Erythroblast (primary cell): ENCODE measurements at places on chromosomes 4 and X.

DNA sequence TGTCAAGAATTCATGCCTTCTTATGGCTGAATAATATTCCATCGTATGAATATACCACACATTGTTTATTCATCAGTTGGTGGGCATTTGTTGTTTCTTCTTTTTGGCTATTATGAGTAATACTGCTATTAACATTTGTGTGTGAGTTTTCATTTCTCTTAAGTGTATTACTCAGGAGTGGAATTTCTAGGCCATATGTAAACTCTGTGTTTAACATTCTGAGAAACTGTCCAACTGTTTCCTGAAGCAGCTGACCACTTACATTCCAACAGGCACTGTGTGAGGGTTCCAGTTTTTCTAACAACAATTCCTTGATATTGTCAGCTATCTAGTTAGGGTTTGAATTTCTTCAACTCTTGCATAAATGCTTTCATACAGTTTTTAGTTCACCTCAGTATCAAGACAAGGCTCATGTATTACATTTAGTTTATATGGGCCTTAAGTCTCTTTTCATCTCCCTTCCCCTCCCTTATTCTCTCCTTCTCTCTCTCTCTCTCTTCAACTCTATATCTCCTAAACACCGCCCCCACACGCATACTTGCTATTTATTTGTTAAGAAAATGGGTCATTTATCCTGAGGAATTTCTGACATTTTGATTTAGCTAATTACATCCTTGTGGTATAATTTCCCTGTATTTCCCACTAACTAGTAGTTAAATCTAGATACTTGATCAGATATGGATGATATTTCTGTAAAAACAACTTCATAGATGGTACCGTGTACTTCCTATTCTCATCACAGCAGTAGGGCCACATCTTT is 77.4 kb downstream of the WDR19 start:
- DNase-seq: no peak

- DNase-seq: no peak
Observed at GRCh38 chr4:35970366-35970960, 273.9 kb downstream of the ARAP2 start.

DNA sequence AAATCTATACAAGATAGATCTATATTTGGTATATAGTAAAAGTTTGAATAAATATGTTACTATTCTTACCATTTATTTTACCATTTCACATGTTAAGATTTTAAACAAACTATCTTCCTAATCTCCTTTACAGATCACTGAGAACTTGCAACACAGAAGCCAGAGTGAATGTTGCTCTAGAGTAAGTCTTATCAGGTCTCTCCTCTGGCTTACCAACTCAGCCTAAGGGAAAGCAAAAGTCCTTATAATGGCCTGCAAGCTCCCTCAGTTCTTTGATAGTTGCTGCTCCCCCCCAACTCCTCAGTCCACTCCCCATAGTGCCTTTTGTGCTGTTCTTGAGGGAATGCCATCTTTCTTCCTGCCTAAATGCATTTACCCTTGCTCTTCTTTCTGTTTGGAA is 25.7 kb upstream of the SLC7A11 start:
- peak; percentile 15 for DNase-seq

DNA sequence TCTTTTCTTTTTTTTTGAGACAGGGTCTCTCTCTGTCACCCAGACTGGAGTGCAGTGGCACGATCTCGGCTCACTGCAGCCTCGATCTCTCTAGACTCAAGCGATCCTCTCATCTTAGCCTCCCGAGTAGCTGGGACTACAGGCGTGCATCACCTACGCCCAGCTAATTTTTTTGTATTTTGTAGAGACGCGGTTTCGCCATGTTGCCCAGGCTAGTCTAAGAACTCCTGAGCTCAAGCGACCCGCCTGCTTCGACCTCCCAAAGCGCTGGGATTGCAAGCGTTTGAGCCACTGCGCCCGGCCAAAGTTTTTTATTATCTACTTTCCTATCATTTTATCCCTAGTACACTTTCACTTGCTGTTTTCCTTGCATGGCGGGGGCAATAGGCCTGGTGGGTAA is 1.4 kb downstream of the UBA6 start:
- no peak for DNase-seq

GRCh38 chrX:40152173-40152711 is 54.5 kb upstream of the BCOR start:
- peak; percentile 47 for DNase-seq

- DNase-seq: no peak
Observed at GRCh38 chr4:160836431-160836830, 1327.4 kb downstream of the FSTL5 start.

- peak; percentile 12 for DNase-seq
Observed at GRCh38 chrX:111100191-111100590, 4.2 kb downstream of the PAK3 start.

DNA sequence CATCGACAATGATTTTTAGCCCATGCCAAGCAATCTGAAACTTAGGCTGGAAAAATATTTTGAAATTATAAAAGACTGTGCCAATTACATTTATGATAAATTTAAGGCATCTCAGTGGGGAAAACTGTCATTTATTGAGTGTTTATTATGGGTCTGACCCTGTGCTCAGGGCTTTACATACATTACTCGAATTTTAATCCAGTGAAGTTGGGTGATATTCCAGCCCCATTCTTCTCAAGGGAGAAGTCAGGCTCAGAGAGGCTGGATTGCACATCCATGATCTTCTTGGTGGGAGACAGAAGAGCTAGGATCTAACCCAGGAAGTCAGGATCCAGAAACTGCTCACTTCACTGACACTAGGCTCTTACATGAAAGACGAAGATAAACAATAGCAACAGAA is 260.8 kb downstream of the QDPR start:
- DNase-seq: no peak

DNA sequence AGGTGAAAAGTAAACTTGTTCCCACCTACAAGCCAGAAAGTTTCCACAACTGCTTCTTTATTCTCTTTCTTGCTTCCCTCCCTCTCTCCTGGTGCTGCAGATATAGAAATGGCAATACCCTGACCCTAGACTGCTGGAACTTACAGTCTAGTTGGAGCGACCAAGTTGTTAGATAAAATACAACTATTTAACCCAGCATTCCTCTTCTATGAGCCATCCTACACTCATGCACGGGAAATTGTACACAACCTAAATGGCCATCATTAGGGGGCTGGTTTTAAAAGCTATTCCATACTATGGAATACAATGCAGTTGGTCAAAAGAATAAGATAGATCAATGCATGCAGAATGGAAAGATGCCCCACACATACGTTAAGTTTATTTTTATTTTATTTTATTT is 41.1 kb downstream of the PJA1 start:
- DNase-seq: no peak

- DNase-seq: no peak
Observed at GRCh38 chrX:74467656-74468055, 46.4 kb downstream of the SLC16A2 start.

- no peak for DNase-seq
Observed at GRCh38 chrX:11146411-11146810, 35.3 kb downstream of the HCCS start.

- DNase-seq: peak; percentile 25
Observed at GRCh38 chr4:16222957-16223527, 3.2 kb downstream of the TAPT1 start.

DNA sequence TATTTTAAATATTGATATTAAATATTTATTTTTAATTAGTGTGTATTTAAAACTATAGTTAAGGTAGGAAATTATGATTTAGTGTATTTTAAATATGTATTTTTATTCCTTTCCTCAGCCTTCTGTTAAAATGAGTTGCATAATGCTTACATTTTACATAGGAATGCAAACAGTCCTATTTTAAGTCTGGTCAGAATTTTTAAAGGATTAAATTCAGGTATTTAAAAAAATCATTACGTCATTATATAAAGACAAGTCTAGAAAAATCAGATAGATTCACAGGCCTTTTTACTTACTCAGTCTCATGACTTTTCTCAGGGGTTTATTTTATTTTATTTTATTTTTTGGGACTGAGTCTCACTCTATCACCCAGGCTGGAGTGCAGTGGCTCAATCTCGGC is 50.4 kb upstream of the RPA4 start:
- DNase-seq: no peak

- no peak for DNase-seq
Observed at GRCh38 chr4:40583850-40584439, 45.7 kb downstream of the RBM47 start.

GRCh38 chr4:74157154-74157553 is 764 bp upstream of the MTHFD2L start:
- DNase-seq: no peak

DNA sequence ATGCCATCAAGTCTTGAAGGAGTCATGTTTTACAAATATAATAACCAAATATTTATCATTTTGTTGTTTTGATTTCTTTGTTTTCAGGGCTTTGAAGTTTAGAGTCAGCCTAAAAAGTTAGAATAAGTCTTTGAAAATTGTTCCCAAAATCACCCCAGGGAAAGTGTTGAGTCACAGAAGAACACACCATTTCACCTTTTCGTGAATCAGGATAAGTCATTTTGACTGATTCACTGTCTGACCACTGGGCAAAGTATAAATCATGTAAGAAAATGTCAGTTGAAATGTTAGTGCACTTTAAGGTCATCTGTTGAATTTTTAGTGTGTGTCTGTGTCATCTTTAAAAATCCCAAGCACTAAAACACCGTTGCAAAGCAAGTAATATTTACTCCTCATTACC is 1320.1 kb downstream of the RPA4 start:
- DNase-seq: no peak

DNA sequence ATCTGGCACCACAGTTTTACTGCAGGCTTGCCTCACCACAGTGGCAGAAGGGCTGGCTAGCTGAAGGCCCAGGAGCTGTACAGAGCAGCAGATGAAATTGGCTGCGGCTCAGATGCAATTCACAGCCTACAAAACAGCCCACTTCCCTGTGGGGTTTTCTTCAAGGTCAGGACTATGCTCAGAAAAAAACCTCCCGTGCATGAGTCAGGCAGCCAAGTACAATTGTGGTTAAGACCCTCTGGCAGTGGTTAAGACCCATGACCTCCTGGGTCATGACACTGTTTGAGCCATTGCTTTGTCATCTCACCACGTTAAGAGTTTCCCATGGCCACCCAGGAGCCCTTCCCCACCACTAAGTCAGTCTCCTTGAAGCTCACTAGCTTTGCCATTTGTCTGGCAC is 276.3 kb downstream of the HNRNPD start:
- DNase-seq: no peak

DNA sequence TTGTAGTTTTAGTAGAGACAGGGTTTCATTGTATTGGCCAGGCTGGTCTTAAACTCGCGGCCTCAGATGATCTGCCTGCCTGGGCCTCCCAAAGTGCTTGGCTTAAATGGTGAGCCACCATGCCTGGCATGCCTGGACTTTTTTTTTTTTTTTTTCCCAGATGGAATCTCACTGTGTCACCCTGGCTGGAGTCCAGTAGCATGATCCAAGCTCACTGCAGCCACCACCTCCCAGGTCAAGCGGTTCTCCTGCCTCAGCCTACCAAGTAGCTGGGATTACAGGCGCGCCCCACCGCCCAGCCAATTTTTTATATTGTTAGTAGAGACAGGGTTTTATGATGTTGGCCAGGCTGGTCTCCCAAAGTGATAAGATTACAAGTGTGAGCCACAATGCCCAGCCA is 8.4 kb downstream of the UBE2K start:
- DNase-seq: peak; percentile 42

DNA sequence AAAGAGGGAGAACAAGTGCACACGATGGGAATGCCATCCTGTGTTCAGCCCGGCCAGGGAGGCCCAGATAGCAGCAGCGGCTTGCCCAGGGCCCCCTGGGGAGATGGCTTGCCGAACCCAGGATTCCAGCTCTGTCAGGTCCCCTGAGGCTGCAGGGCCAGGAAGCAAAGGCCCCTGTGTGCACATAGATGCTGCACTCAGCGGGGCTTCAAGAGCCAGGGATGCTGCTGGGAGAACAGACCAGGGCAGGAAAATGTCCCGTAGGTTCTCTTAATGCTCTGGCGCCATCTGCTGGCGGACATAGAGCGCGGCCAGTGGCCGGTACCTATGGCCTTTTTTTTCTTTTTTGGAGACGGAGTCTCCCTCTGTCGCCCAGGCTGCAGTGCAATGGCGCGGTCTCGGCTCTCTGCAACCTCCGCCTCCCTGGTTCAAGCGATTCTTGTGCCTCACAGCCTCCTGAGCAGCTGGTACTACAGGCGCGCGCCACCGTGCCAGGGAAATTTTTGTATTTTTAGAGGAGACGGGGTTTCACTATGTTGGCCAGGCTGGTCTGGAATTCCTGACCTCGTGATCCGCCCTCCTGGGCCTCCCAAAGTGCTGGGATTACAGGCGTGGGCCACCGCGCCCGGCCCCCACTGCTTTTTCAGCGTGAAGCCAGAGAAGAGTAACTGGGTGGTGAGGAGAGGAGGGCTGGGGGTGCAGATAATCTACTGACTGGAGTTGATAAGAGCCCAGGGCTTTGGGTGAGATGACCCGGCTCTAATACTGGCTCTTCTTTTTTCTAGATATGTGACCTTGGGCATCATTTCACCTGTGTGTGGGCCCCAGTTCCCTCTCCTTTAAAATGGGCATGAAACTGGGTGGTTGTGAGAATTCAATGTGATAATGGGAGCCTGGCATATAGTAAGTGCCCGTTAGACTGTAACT is 22.5 kb downstream of the MED28 start:
- DNase-seq: peak; percentile 82

- DNase-seq: no peak
Observed at GRCh38 chr4:110188113-110188512, 10.3 kb downstream of the ELOVL6 start.

DNA sequence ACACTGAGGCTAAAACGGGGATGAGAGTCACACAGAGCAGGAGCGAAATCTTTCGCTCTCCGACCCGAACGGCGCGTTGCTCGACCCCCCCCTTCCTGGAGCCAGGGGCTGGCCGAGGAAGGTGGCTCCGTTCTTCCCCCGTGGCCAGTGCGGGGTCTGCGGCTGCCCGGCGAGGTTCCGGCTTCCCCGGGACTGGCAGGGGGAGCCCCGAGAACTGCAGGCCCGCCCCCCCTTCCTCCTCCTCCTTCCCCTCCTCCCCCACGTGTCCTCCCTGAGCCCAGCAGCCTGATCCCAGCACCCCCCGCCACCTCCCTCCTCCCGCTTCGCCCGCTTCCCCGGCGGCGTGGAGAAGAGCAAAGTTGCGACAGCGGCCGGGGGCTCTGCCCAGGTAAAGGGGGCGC is 2.4 kb upstream of the BCORL1 start:
- no peak for DNase-seq

GRCh38 chrX:7235071-7235470 is 87.1 kb upstream of the PUDP start:
- DNase-seq: no peak

DNA sequence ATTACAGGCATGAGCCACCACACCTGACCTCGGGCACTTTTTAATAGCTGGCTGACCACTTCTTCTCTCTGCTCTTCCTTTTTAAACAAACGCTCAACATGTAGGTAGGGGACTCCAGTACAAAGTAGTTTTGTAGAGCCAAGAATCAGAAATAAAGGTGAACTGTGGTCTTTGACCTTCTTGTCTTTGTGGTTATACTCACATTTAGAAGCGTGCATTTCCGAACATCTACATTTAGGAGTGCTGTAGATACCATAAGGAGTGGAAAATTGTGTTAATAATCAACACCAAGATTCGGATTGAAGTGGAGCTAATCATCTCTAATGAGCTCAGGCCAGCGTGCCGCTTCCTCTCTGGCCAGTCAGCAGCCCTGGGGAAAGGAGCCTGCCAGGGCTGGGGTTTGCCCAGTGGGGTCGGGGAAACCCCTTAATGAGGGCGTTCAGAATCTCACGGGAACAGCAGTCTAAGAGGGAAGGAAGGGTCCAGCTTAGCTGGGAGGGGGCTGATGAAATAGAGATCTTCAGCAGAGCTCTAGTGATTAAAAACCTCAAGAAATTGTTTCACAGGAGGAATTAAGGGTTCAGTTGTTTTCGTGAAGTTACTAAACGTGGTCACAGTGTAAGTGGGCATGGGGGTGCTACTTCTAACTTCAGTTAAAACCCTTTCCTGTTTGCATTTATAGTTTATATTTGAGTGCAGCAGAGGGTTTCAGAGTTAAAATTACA is 81.2 kb downstream of the GAB1 start:
- no peak for DNase-seq

GRCh38 chrX:18992829-18993228 is 8.9 kb upstream of the PHKA2 start:
- no peak for DNase-seq
